Thoracic aorta (tissue), 2 donors: ENCODE measurements at places on chromosomes 5 and 9.

- H3K36me3 ChIP-seq = no peaks in the 10 kb centered on the region
- H3K4me3 ChIP-seq = no peak overlapping the region
- H3K27me3 ChIP-seq = no peaks in the 10 kb centered on the region
- no peaks in the 10 kb centered on the region for H3K4me1 ChIP-seq
- no peak for DNase-seq
Observed at GRCh38 chr5:104062621-104063377, 500.2 kb upstream of the NUDT12 start.

DNA sequence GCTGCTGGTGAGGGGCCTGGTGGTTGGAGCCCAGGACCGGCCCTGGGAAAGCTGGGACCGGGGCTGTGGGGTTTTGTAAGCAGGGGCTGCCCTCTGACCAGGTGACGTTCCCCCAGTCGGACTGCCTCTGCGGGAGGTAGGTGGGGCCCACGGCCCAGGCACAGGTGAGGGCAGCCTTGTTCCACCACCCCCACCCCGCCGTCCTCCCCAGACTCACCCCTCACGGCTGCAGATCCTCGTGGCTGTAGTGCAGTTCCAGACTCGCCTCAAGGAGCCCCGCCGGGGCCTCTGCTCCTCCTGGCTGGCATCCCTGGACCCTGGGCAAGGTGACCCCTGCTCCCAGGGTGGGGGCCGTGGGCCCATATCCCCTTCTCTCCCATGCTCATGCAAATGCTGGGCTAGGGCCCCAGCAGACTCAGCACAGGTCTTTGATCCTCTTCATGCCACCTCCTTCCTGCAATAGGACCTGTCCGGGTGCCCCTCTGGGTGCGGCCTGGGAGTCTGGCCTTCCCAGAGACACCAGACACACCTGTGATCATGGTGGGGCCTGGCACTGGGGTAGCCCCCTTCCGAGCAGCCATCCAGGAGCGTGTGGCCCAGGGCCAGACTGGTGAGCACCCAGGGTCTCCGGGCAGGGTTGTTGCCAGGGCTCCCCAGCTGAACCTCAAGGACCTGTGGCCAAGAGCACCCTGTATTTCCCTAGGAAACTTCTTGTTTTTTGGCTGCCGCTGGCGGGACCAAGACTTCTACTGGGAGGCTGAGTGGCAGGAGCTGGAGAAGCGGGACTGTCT is 6.6 kb downstream of the RNF208 start:
- no peak overlapping the region for H3K27ac ChIP-seq
- no peaks in the 10 kb centered on the region for H3K27me3 ChIP-seq
- H3K36me3 ChIP-seq = no peaks in the 10 kb centered on the region
- no peak for DNase-seq
- no peak overlapping the region for H3K4me3 ChIP-seq
- no peaks in the 10 kb centered on the region for H3K4me1 ChIP-seq

GRCh38 chr5:73378070-73378469 is 70.5 kb downstream of the FOXD1 start:
- H3K27me3 ChIP-seq = peaks cover 12% of the 10 kb centered on the region
- no peak for DNase-seq
- H3K27ac ChIP-seq = no peak overlapping the region
- no peaks in the 10 kb centered on the region for H3K36me3 ChIP-seq

DNA sequence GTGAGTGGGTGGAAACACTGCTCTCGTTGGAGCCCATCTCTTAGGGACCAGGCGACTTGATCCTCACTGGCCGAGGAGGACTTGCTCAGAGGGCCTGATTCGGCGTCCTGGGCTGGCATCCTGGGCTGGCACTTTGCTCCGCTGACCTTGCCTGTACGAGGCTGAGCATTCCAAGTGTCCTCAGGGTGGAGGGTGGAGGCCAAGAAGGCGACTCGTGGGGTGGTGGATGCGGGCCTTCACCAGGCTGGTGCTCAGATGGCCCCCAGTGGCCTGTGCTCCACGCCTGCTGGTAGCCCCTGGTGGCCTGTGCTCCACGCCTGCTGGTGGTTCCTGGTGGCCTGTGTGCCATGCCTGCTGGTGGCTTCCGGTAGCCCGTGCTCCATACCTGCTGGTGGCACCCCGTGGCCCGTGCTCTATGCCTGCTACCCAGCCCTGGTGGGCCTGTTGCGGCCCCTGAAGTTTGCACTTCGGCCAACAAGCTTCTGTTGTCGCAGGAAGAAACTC is 42.9 kb downstream of the PHF2 start:
- H3K36me3 ChIP-seq = no peaks in the 10 kb centered on the region
- peaks cover 47% of the 10 kb centered on the region for H3K4me1 ChIP-seq
- DNase-seq = no peak
- no peak overlapping the region for H3K4me3 ChIP-seq
- no peak overlapping the region for H3K27ac ChIP-seq
- no peaks in the 10 kb centered on the region for H3K27me3 ChIP-seq

GRCh38 chr9:129617167-129617566 is 3.7 kb downstream of the C9orf50 start:
- no peak overlapping the region for H3K4me3 ChIP-seq
- H3K27ac ChIP-seq = no peak overlapping the region
- DNase-seq = no peak
- H3K4me1 ChIP-seq = peaks cover 37% of the 10 kb centered on the region
- H3K36me3 ChIP-seq = no peaks in the 10 kb centered on the region

GRCh38 chr5:180047667-180048066 is 23.9 kb downstream of the RNF130 start:
- H3K27ac ChIP-seq = no peak overlapping the region
- no peak for DNase-seq
- H3K4me3 ChIP-seq = peak overlapping the region; percentile 38
- no peaks in the 10 kb centered on the region for H3K36me3 ChIP-seq
- H3K27me3 ChIP-seq = no peaks in the 10 kb centered on the region
- peaks cover 16% of the 10 kb centered on the region for H3K4me1 ChIP-seq

DNA sequence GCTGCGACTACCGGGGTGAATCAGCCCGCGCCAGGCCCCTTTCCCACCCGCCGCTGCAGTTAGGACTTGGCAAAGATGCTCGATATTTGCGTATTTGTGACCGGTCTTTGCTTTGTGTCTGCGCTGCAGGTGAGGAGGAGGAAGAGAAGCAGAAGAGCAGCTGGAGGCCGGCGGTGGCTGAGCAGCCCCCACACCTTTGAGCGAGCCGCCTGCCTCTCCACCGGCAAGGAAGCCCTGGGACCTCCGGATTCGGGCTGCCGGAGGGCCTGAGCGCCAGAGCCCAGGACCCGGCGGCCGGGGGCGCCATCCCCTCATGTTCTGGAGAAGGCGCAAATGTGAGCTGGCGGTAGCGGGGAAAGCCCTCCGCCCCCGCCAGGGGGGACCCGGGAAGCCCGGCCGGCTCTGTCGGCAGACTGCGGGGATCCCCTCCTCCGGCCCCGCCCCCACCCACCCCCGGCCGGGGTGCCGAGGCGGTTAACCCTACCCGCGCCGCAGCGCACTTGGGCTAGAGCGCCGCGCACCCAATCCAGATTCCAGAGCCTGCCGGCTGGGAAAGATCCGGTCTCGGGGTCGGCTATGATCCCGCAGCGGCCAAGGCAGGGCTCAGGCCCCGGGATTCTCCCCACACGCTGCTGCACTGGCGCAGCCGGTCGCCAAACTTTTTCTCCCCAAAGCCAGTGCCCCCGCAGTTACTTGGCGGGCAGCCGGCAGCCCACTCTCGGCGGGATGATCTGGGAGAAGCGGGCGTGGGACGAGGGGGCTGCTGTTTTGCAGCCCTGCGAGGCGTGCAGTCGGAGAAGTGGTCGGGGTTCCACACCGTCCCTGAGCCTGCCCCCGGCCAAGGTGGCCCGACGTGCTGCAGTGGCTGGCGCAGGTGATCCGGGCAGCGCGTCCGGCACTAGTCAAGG is 800 bp upstream of the KCNN2 start:
- DNase-seq = no peak
- H3K4me1 ChIP-seq = peaks cover 3% of the 10 kb centered on the region
- H3K36me3 ChIP-seq = no peaks in the 10 kb centered on the region
- H3K27ac ChIP-seq = no peak overlapping the region
